PC-9 (cell line): ENCODE measurements at places on chromosomes 2 and 18. TPM values are rescaled to one million over a fixed set of nuclear protein-coding genes. Genes with fewer than 3 reads are reported as not detected.

GRCh38 chr2:9401646-9402371 is 21.5 kb downstream of the ITGB1BP1 start:
- H3K36me3 ChIP-seq: peaks cover 44% of the 10 kb centered on the region
- H3K27me3 ChIP-seq: no peaks in the 10 kb centered on the region
- DNase-seq: no peak
- no peak overlapping the region for H3K4me3 ChIP-seq

- H3K4me3 ChIP-seq: no peak overlapping the region
- DNase-seq: no peak
- H3K27me3 ChIP-seq: no peaks in the 10 kb centered on the region
- no peaks in the 10 kb centered on the region for H3K36me3 ChIP-seq
Measured at GRCh38 chr2:220460257-220460985, 833.0 kb downstream of the SLC4A3 start.

- H3K36me3 ChIP-seq: no peaks in the 10 kb centered on the region
- no peak overlapping the region for H3K4me3 ChIP-seq
Measured at GRCh38 chr2:46534589-46534988, 55.2 kb downstream of the TMEM247 start.

DNA sequence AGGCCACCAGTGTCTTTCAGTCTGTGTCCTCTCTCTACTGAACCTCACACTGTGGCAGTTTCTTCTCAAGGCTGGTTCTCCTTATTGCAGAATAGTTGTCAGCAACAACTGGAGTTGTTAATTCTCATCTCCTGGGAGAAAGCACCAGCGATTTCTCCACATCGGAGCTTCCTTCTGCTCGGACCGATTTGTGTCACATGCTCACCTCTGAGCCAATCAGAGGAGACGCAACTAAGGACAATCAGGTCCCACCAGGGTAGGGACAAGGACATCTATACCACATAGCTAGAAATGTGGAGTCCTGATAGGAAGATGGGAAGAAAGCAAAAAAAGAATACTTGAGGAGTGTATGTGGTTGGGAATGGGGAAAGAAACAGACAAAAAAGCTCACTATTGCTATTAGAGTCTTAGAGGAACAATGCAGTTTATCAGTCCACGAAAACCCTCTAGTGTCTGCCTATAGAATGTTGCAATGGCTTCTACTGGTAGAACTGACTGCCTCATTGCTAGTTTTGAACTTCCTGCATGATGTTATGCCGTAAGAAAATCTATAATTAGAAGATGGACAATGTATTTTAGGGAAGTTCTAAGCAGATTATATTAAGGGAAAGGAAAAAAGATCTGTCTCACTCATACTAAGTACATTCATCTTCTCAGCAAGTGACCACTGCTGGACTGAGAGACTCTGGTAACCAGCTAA is 169.7 kb downstream of the CDCA7 start:
- peaks cover 23% of the 10 kb centered on the region for H3K27me3 ChIP-seq
- no peaks in the 10 kb centered on the region for H3K4me1 ChIP-seq
- no peak overlapping the region for H3K27ac ChIP-seq
- H3K36me3 ChIP-seq: no peaks in the 10 kb centered on the region
- H3K4me3 ChIP-seq: no peak overlapping the region

DNA sequence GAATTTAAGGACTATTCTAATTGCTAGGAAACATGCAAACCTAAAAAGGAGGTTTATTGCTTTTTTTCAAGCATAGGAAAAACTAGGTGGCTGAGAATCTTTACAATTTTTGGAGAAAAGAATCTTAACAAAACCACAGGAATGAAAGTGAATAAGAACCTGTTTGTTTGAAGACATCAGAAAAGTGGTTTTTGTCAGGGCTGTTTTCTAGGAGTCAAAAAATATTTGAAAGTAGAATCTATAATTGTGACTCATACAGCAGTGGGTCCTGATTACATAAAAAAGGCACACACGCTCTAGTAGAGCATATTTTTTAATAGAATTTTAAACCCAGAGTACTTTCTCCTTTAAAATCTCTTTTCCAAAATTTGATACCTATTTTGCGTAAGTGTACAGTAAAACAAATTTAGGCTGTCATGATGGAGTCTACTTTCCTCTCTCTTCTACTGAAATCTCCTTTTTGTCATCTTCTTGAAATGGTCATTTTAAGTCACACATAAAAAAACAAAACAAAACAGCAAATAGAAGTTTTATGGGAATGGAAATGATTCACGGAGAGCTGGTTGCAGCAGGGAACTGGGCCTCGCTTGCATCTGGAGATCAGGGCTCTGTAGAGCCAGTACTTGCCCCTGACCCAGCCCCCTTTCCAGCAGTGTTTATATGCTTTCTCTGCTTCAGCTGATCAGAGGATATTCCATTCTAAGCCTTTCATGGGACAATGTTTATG is 59.1 kb upstream of the PELI1 start:
- H3K27me3 ChIP-seq: no peaks in the 10 kb centered on the region
- peaks cover 45% of the 10 kb centered on the region for H3K4me1 ChIP-seq
- H3K4me3 ChIP-seq: peak overlapping the region; percentile 40; the same call in 1 of the 2 replicates

The EPHA4 gene
- total RNA-seq: 10.6 and 21.3 TPM in 2 replicates

DNA sequence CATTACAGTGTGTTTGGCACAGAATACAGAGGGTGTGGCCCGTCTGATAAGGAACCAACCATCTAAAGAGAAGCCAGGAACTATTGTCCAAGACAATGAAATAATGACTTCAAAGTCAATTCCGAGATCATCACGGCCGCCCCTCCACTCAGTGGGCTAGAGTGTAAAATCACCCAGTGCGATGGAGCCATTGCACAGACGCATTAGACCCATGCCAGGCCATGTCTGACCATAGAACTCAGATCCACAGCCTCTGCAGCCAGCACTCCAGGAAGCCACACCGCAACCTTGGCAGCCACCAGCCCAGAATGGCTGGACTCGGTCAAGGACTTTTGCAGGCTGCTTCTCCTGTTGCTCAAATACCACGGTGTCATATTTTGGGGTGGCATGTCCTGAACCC is 835.7 kb downstream of the DCDC2C start:
- H3K27ac ChIP-seq: no peak overlapping the region
- no peaks in the 10 kb centered on the region for H3K4me1 ChIP-seq
- DNase-seq: no peak
- H3K4me3 ChIP-seq: no peak overlapping the region
- no peaks in the 10 kb centered on the region for H3K27me3 ChIP-seq
- H3K36me3 ChIP-seq: no peaks in the 10 kb centered on the region

The SERPINB11 gene
- total RNA-seq: not detected in 2 replicates

The TRIM54 gene
- total RNA-seq: 8.2 and 9.8 TPM in 2 replicates

GRCh38 chr2:29524652-29525051 is 396.7 kb downstream of the ALK start:
- H3K4me3 ChIP-seq: no peak overlapping the region
- H3K27me3 ChIP-seq: peaks cover 46% of the 10 kb centered on the region
- no peak overlapping the region for H3K27ac ChIP-seq
- no peak for DNase-seq

DNA sequence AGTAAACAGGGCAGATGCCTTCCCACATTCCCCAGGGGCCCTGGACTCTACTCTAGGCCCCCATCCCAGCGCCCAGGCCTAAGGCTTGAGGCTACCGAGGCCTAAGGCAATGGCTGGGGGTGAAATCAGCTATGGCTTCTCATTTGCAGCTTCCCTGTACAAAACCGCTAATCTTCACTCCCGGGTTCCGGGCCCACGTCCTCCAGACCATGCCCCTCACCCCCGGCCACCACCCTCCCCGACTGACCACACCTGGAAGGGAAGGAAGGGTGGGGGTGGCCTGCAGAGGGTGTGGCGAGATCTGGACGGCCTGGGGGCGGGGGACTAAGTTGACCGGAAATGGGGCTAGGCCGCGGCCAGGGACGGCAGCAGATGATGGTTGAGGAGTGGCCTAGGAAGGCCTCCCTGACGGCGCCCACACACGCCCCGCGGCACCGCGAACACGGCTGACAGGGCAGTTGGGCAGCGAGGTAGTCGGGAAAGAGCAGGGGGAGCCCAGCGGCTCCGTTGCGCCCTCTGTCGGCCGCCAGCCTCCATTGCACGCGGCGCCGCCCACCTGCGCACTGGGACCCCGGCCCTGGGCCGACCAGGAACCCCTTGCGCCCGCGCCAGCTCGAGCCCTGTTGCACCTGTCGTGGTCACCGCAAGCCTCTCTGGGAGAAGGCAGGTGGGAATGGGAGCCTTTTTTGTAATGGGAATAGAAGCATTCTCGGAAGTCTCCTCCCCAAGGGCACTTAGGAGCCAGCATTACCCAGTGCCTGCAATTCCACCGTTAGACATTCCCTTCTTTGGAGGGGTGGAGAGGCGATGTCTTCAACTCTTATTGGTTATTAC is 117.1 kb upstream of the STPG4 start:
- peak overlapping the region; percentile 99 for H3K27ac ChIP-seq
- no peaks in the 10 kb centered on the region for H3K36me3 ChIP-seq
- peaks cover 62% of the 10 kb centered on the region for H3K4me1 ChIP-seq
- DNase-seq: peak; percentile 79

GRCh38 chr2:218875692-218876246 is 4.9 kb upstream of the WNT10A start:
- no peaks in the 10 kb centered on the region for H3K27me3 ChIP-seq
- no peak for DNase-seq
- no peak overlapping the region for H3K4me3 ChIP-seq
- H3K27ac ChIP-seq: no peak overlapping the region
- H3K4me1 ChIP-seq: 0 out of 2 replicates have a peak, but pooled peaks cover 4% of the 10 kb centered on the region
- H3K36me3 ChIP-seq: no peaks in the 10 kb centered on the region

- no peaks in the 10 kb centered on the region for H3K4me1 ChIP-seq
- no peak overlapping the region for H3K4me3 ChIP-seq
- no peaks in the 10 kb centered on the region for H3K36me3 ChIP-seq
- no peak for DNase-seq
- no peaks in the 10 kb centered on the region for H3K27me3 ChIP-seq
Measured at GRCh38 chr2:170101789-170102188, 76.2 kb upstream of the MYO3B start.

The CCDC85A gene
- total RNA-seq: 0.10 TPM in 1 of 2 replicates, not detected in the other

GRCh38 chr18:33605250-33605649 is 27.2 kb downstream of the ASXL3 start:
- no peak overlapping the region for H3K4me3 ChIP-seq
- H3K27ac ChIP-seq: no peak overlapping the region
- H3K4me1 ChIP-seq: no peaks in the 10 kb centered on the region
- no peaks in the 10 kb centered on the region for H3K36me3 ChIP-seq
- no peaks in the 10 kb centered on the region for H3K27me3 ChIP-seq

The UPP2 gene
- not detected in 2 replicates for total RNA-seq

The LRRC30 gene
- total RNA-seq: not detected in 2 replicates

The FAM110C gene
- total RNA-seq: 20.8 and 21.1 TPM in 2 replicates

- H3K27me3 ChIP-seq: no peaks in the 10 kb centered on the region
- no peak overlapping the region for H3K4me3 ChIP-seq
- H3K27ac ChIP-seq: no peak overlapping the region
- no peaks in the 10 kb centered on the region for H3K36me3 ChIP-seq
- H3K4me1 ChIP-seq: peaks cover 20% of the 10 kb centered on the region
Measured at GRCh38 chr2:46494596-46494995, 15.2 kb downstream of the TMEM247 start.

DNA sequence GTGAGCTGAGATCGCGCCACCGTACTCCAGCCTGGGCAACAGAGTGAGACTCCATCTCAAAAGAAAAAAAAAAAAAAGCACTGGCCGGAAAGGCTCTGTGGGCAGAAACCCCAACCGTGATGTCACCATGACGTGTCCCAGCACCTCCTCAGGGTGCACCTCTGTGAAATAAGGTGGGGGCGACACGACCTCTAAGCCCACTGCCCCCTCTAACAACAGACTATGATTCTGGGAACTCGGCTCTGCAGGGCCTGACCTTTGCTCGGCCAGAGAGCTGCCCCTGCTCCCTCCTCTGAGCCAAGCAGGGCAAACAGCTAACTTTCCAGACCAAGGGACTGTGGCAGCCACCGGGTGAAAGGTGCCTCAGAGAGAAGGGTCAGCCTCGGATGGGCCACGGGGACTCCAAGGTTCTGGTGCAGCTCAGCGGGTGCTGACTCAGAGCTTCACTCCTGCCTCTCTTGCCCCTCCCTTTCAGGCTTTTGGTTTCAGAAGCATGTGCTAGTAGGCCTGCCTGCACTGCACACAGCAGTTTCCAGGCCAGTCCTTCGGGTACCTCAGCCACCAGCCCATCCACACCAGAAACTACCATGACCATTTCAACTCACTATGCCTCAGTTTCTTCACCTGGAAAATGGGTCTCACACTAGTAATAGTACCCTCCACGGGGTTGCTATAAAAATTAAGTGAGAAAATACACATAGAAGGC is 8.0 kb downstream of the TMBIM1 start:
- peak; percentile 87 for DNase-seq
- peak overlapping the region; percentile 98 for H3K27ac ChIP-seq
- peaks cover 18% of the 10 kb centered on the region for H3K36me3 ChIP-seq
- H3K4me3 ChIP-seq: peak overlapping the region; percentile 56; the same call in 1 of the 2 replicates
- peaks cover 82% of the 10 kb centered on the region for H3K4me1 ChIP-seq

- no peaks in the 10 kb centered on the region for H3K36me3 ChIP-seq
- peaks cover 13% of the 10 kb centered on the region for H3K27me3 ChIP-seq
- DNase-seq: no peak
- H3K4me1 ChIP-seq: no peaks in the 10 kb centered on the region
- H3K27ac ChIP-seq: no peak overlapping the region
- H3K4me3 ChIP-seq: no peak overlapping the region
Measured at GRCh38 chr2:136764452-136765255, 691 bp upstream of the THSD7B start.

The CRYGD gene
- not detected in 2 replicates for total RNA-seq

The RESP18 gene
- total RNA-seq: not detected in 2 replicates

DNA sequence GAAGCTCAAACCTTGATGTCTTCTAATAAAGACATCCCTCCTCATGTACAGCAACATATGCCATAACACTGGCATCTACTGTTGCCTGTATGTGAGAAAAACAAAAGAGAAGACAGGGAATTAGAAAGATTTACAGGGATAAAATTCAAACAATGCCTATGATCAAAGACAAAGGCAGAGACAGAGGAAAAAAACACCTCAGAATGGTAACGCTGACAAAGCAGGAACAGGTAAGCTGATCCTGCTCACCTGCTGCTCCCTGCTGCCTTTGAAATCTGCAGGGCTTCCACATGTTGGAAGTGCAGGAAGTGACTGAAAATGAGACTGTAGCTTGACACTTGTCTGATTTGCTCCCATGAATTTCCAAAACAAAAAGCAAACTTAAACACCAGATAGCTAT is 90.2 kb upstream of the DNAJC10 start:
- no peaks in the 10 kb centered on the region for H3K36me3 ChIP-seq
- no peak overlapping the region for H3K4me3 ChIP-seq
- DNase-seq: peak; percentile 38

The GATA6 gene
- 9.1 and 12.3 TPM in 2 replicates for total RNA-seq

The CCDC121 gene
- 1.9 and 2.9 TPM in 2 replicates for total RNA-seq

GRCh38 chr2:160491911-160492371 is 1.7 kb downstream of the RBMS1 start:
- peak overlapping the region; percentile 85 for H3K4me3 ChIP-seq
- H3K27ac ChIP-seq: peak overlapping the region; percentile 73
- H3K27me3 ChIP-seq: no peaks in the 10 kb centered on the region
- peaks cover 38% of the 10 kb centered on the region for H3K4me1 ChIP-seq
- DNase-seq: peak; percentile 10
- no peaks in the 10 kb centered on the region for H3K36me3 ChIP-seq

GRCh38 chr2:98347298-98348065 is 1.2 kb downstream of the CNGA3 start:
- DNase-seq: peak; percentile 13
- H3K4me3 ChIP-seq: no peak overlapping the region

- H3K27me3 ChIP-seq: no peaks in the 10 kb centered on the region
- no peaks in the 10 kb centered on the region for H3K4me1 ChIP-seq
- DNase-seq: no peak
- H3K4me3 ChIP-seq: no peak overlapping the region
Measured at GRCh38 chr2:182187130-182187529, 201.5 kb downstream of the PPP1R1C start.
